ENCODE measurements at places on chromosomes 1 and 21. TPM values are rescaled to one million over a fixed set of nuclear protein-coding genes. Genes with fewer than 3 reads are reported as not detected.

The KAZN gene
- total RNA-seq: 0.46 TPM

GRCh38 chr1:118485757-118486156 is 300.7 kb upstream of the SPAG17 start:
- H3K4me3 ChIP-seq: no peak overlapping the region
- H3K36me3 ChIP-seq: no peaks in the 10 kb centered on the region
- H3K27ac ChIP-seq: no peak overlapping the region
- no peak for DNase-seq

The SDC3 gene
- 0.12 TPM for total RNA-seq

GRCh38 chr1:113433184-113433583 is 42.9 kb downstream of the MAGI3 start:
- DNase-seq: no peak
- H3K27ac ChIP-seq: no peak overlapping the region
- H3K36me3 ChIP-seq: no peaks in the 10 kb centered on the region
- H3K4me1 ChIP-seq: peaks cover under 1% of the 10 kb centered on the region
- no peak overlapping the region for H3K4me3 ChIP-seq

The L1TD1 gene
- not detected for total RNA-seq

- H3K27ac ChIP-seq: no peak overlapping the region
- H3K4me1 ChIP-seq: no peaks in the 10 kb centered on the region
- no peaks in the 10 kb centered on the region for H3K36me3 ChIP-seq
- no peak overlapping the region for H3K4me3 ChIP-seq
Observed at GRCh38 chr1:93056214-93056613, 22.9 kb upstream of the MTF2 start.

The CRNN gene
- not detected for total RNA-seq

The ANKRD45 gene
- total RNA-seq: not detected

GRCh38 chr21:15775981-15776380 is 46.2 kb downstream of the USP25 start:
- peaks cover 30% of the 10 kb centered on the region for H3K4me1 ChIP-seq
- H3K27me3 ChIP-seq: no peaks in the 10 kb centered on the region
- peaks cover 7% of the 10 kb centered on the region for H3K36me3 ChIP-seq
- no peak overlapping the region for H3K27ac ChIP-seq
- no peak overlapping the region for H3K4me3 ChIP-seq
